ENCODE measurements at places on chromosomes 11 and 22.

DNA sequence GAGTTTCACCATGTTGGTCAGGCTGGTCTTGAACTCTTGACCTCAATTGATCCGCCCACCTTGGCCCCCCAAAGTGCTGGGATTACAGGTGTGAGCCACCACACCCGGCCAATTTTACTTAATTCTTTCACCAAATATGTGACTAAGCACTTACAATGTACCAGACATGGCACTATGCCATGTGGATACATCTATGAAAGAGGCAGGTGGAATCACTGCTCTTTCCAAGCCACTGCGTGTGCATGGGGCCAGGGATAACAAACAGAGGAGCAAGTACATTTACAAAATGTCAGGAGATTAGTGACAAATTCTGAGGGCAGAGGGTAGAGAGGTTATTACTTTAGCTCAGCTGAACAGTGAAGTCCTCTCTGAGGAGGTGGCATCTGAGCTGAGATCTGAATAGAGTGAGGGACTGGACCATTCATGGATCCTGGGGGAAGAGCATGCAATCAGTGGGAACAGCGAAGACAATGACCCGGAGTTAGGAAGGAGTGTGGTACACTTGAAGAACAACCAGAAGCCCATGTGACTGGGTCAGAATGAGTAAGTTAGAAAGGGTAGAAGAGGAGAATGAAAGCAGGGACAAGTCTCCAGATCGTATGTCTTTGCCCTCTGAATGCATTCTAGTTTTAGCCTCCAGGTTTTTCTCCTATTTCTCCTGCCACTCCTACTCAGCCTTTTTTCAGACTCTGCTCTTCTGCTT lies 38.3 kb upstream of the GRAMD1B start:
- no peak for DNase-seq

DNA sequence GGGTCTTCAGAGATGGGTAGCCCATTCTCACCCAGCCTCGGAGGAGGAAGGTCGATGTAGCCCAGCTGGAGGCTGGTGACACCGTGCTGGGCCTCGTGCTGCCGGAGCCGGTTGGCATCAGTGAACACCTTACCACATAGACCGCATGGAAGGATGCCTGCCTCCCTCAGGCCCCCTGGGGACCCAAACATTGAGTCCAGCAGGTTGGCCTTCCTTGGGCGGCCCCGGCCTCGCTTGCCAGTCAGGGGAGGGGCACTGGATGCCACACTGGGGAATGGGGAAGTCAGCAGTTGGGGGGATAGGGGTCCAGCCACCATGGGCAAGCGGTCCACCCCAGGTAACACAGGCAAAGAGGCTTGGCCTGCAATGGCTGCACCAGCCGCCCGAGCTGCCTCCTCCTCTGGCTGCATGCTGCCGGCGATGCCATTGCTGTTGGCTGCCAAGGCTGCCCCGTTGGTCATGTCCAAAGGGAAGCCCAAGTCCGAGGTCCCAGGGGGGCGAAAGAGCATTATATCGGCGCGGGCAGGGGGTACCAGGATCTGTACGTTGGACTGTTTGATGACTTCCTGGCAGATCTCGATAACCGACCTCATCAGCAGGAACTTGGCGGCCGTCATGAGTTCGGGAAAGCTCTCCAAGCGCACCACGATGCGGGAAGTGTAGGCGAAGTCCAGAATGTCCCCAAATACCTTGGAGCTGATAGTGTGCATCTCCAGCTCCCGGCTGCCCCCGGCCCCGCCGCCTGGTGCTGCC lies 1.4 kb downstream of the PATZ1 start:
- no peak for DNase-seq

- DNase-seq = no peak
Measured at GRCh38 chr22:39362271-39362670, 12.5 kb downstream of the SYNGR1 start.

DNA sequence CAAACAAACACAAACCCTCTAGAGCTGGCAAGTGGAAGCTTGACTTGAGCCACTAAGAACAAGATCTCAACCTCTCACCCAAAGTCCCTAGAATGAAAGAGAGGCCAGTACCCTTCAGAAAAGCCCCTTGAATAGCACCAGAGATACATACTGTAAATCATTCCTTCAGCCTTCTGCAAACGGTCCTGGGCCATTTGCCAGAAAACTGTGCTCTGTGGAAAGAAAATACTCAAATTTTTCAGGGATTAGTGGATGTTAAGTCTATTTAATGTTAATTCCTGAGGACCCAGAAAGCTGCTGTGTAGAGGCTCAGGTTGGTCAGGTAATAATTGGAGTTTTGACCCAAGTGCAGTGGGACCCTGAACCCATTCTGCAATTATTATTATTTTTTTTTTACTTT lies 16.9 kb downstream of the SERPINH1 start:
- DNase-seq = no peak

GRCh38 chr11:85831050-85831449 lies 20.1 kb upstream of the SYTL2 start:
- no peak for DNase-seq

DNA sequence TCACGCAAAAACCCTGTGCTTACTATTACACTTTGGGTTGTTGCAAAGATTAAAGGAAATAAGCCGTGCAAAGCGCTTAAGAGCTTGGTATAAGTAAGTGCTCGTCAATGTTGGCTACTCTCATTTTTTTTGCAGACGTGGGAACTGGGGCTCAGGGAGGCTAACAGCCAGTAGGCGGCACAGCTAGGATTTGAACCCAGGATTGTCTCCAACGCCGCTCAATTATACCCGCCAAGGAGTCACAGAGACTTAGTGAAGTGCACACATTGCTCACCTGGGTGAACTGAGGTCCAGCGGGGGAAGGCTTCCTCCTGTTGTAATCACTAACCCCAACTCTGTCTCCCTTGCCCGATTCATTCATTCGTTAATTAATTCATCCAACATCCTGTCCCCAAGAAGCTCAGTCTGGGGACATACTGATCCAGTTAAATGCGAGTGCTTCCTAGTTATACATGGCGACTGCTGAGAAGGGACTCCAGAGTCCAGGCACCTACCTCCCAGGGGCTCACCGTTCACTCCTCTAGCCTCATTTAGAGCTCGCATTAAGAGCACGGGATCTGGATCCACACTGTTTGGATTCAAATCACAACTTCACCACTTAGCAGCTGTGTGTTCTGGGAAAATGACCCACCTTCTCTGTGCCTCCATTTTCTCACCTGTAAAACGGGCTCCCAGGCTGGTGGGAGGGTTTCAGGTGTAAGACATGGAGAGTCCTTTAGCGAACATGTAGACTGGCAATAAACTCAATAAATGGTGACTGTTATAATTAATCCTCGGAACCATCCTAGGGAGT lies 838 bp upstream of the MTFP1 start:
- DNase-seq = no peak

DNA sequence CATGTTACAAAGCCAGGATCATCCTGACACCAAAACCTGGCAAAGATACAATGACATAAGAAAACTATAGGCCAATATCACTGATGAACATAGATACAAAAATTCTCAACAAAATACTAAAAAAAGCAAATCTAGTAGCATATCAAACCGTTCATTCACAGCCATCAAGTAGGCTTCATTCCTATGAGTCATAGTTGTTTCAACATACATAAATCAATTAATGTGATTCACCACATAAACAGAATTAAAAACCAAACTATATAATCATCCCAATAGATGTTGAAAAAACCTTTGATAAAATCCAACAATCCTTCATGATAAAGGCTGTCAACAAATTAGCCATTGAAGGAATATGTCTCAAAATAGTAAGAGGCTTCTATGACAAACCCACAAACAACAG lies 1007.2 kb upstream of the RAG2 start:
- DNase-seq = no peak

GRCh38 chr11:26953770-26954392 lies 40.0 kb upstream of the FIBIN start:
- DNase-seq = no peak

GRCh38 chr11:44977493-44977984 lies 26.9 kb upstream of the TP53I11 start:
- no peak for DNase-seq

DNA sequence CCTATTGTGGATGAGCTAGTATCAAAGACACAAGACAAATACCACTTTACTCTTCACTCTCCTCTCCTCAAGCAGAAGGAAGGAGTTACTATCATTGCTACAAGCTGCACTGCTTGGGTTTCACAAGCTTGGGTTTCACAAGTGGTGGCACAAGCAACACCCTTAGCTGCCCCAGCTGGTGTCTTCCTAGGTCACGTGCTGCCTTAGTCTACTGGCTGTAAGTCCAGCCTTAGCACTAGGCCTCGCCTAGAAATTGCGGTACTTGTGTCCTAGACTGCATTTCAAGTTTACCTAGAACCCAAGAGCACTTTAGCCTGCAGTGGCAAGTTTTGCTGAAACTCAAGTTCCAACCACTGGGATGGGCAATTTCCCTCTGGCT lies 86.6 kb downstream of the EHF start:
- no peak for DNase-seq

GRCh38 chr11:28209906-28210305 lies 101.7 kb downstream of the METTL15 start:
- DNase-seq = no peak

- no peak for DNase-seq
Measured at GRCh38 chr22:35882211-35883030, 146.2 kb downstream of the RBFOX2 start.

- no peak for DNase-seq
Measured at GRCh38 chr11:24642648-24643047, 145.8 kb downstream of the LUZP2 start.

DNA sequence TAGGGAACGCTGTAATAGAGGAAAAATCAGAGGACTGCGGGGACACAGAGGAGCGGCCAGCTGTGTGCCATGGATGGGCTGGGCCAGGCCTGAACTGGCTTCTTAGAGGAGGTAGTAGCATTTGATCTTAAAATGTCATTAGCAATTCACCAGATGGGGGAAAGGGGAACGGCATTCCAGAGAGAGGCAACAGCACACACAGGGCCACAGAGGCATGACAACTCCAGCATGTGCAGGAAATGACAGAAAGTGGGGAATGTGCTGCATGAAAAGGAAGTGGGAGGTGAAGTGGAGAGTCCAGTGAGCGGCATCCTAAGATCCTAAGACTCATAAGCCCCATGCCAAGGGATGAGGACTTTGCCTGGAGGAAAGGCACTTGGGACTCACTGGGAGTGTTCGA lies 69.0 kb downstream of the UBASH3B start:
- DNase-seq = no peak

All from H54 (cell line).